ENCODE measurements at places on chromosomes 13 and 19.

DNA sequence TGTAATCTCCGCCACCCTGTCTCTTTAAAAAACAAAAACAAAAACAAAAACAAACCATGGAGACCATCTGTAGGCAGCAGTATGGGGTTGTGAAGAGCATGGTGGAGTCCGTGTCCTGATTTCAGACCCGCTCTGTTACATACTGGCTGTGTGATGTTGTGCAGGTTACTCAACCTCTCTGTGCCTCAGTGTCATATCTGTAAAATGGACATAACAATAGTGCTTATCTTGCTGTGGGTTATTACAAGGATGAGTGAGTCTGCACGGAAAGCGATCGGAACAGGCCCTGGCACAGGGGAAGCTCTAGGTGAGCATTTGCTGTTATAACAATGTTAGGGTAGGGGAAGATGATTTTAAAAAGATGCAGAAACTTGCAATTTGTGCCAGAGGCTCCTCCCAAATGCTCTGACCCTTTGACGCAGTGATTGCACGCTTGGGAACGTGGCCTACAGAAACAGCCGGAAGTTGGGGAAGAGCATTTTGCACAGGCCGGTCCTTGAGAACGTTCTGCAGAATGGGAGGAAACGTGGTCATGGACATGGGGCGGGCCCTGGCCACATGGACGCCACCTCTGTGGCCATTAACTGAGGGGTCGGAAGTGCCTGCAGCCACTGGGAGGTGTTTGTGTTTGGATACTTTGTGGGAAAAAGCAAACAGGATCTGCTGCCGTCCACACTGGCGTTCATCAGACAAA is 15.7 kb upstream of the SELENOW start:
- no peak for DNase-seq

- DNase-seq = no peak
Measured at GRCh38 chr19:3687393-3687773, 12.9 kb downstream of the PIP5K1C start.

DNA sequence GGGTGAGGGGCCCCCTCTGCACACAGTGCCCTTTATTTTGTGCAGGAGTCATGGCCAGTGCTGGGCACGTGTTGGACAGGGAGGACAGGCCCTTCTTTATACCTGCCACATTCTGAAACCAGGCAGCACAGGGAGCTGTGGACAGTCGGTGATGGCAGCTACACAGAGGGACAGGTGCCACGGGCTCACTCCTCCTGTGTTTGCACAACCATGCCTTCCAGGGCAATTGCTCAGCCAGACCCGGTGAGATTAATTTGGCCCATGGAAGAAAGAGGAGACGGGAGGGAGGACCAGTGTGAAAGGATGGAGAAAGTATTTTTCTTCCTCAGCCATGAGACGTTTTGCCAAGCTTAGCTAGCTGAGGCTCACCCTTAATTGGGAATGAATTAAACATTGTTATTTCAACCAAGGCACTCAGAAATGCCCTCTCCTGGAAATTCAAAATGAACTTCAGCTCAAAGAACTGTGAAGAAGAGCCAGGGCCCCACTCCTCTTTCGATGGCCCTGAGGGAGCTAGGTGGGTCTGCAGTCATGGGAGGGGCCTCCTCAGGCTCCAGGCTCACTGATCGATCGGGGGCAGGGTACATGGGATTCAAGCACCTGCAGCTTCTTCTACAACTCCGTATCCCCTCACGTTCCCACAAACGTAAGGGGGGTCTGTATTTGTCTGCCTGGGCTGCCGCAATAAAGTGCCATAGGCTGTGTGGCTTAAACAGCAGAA is 41.2 kb downstream of the SHISA2 start:
- no peak for DNase-seq

DNA sequence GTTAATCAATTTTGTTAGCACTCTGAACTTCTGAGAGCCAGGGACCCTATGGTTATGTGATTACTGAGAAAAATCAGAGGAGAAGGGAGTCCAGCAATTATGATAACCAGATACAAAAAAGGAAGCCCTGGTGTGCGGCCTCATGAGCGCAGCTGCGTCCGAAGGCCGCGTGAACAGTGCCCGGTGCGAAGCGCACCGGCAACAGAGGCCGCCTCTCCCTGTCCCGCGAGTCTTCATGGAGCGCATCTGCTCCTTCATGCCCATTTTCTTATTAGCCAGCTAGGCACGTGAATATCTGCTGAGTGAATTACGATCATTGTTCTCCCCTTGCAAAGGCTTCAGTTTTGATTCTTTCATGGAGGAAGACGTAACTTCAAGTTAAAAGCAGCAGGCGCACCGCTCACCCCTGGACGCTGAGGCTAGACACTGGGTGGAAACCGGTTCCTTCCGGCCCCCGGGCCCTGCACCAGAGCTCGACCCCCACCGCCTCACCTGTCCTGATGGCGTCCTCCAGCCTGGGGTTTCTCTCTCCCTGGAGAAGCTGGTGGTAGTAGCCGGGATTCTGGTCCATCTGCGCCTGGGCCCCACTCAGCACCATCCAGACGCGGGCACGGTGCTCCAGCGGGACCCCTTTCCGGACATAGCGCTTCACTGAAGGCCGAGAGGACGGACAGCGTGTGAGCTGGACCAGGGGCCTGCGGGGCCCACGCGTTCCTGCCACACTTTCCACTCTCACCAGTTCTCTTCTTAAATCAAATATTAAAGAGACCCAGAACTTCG is 8.9 kb downstream of the GRTP1 start:
- DNase-seq = no peak

- DNase-seq = no peak
Measured at GRCh38 chr19:15911599-15912235, 13.8 kb upstream of the CYP4F2 start.

DNA sequence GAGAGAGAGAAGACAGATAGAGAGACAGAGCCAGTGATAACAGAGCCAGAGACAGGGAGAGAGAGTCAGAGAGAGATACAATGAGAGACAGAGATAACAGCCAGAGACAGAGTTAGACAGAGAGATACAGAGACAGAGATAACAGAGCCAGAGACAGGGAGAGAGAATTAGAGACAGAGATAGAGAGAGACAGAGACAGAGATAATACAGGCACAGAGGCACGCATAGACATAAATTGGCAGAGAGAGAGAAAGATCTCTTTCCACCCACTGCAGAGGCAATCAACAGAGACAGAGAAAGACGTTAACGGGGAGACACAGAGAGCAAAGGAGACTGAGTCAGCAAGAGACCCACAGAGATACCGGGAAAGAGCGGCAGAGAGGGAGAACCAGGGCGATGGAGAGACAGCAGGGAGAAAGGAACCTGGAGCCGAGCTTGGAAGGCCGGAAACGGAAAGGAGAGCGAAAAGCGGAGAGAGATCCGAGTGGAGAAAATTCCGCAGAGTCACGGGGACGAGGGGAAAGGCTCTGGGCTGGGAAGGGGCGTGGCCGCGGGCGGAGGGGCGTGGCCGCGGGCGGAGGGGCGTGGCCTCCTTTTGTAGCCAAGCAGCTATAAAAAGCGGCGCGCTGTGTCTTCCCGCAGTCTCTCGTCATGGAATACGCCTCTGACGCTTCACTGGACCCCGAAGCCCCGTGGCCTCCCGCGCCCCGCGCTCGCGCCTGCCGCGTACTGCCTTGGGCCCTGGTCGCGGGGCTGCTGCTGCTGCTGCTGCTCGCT is at the start of gene TNFSF9:
TSS of gene TNFSF9 (plus strand) at position 641 of the 777 bp plus-strand sequence. CDS start at position 652, 11 bp downstream.
- peak; percentile 89 for DNase-seq

DNA sequence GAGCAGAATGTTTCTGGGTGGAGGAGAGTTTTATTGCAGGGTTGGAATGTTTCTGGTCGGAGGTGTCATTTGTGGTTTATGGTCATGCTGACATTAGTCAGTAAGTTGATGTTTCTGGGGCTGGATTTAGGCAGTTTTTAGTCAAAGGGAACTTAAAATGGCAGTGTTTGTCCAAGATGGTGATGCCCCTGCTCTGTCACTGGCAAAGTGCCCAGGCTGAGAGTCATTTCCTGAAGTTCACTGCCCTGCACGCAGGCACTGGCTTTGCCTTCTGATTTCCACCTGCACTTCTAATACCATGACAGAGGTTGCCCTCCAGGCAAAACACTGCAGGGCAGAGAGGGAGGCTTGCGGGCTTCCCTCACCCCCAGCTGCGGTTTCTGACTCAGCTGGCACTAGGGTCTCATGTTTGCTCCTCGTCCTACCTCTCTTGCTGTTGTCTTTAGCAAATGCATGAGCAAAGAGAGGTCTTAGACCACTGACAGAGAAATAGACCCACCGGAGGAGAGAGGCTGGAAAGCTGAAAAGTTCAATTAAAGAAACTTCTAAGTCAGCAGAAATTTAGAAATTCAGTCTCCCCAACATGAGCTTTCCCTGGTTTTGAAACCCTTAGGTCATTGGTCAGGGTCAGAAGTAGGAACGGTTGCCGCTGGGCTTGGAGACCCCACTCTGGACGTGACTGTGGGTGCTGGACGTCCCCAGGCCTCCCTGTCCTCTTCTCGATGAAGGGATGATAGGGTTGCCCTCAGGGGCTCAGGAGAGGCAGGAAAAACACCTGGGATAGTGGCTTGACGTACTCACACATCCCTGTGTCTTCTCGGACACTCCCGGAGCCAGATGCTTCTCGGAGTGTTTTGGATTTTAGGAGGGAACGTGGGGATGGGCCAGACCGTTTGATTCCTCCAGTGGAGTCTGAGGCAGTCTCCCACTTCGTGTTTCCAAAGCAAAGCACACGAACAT is 26.3 kb downstream of the TMEM255B start:
- no peak for DNase-seq

DNA sequence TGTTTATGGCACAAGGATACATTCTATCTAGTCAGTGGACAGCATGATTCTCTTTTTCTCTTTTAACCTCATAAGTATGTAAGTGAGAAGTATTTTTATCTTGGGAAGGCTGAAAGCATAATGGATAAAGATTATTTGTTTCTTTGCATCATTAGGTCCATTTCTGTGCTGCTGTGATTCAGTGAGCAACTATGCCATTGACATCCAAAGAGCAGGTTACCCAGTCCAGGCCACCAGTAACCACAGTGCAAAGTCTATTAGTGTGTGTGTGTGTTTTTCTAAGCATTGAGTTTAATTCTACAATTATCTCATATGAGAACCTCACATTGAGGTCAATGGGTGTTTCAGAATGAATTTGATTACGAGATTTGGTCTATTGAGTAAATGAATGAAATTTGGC is 158.8 kb upstream of the DACH1 start:
- no peak for DNase-seq

DNA sequence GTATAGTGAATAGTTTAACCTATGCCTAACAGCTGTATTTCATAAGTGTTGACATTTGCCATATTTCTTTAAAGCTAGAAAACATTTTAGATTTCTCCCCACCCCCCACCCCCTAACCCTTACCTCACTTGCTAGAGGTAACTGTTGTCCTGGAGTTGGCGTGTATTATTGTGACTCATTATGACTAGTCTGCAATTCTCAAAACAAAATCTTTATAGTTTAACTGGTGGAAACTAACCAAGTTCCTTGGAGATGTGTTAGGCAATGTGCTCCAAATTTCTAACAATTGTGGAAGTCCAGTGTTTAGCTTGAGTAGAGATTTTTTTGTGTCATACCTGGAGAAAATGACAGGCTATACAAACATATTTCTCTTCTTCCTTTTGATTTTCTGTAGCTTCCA is 38.0 kb downstream of the KCTD4 start:
- DNase-seq = no peak

DNA sequence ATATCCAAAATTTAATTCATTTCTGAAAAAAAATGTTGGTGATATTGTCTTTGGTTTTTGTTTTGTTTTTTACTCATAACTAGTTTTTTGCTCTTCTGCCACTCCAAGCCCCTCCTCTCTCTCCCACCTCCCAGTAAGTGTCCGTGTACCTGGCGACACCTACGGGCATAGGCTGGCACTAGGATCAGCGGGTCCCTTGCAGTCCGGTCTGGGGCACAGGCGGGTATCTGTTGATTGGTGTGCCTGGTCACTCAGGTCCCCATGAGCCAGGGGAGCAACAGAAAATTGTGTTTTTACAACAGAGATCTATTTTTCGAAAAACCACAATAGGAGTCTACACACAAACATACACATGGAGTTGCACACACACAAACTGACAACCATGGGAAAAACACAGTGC is 104.8 kb downstream of the ZIC5 start:
- DNase-seq = no peak

- DNase-seq = no peak
Measured at GRCh38 chr13:106311004-106311403, 224.5 kb downstream of the EFNB2 start.

DNA sequence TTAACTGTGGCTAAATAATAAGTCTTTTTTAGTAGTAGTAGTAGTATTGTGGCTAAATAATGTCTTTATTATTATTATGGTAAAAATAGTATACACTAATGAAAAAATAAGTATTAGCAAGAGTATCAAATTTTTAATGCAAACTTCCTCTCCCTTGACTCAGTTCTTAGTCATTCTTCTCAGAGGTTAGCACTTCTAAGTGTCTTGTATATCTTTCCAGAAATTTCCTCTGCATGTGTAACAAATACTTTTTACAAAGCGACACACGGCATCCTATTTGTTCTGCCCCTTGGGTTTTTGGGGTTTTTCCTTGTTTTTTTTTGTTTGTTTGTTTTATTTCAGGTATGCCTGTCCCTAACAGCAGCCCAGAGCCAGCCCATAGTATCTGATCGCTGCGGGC is 20.9 kb downstream of the SIN3B start:
- no peak for DNase-seq

GRCh38 chr13:36709136-36709890 is 35.5 kb downstream of the SERTM1 start:
- DNase-seq = no peak

DNA sequence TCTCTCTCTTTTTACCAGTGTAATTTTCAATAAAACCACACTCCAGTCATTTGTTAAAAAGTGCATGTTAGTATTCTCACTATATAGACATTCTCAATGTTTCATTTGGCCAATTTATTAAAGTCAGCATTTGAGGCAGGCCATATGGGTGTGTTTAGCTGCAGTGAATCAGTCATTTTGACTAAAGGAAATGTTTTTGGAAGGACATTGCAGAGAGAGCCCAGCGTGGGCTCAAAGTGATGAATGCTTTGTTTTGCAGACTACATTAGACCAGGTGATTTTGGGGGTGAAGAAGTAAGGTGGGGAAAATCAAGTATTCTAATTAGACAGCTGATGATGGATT is 116.7 kb downstream of the POSTN start:
- DNase-seq = no peak
